Activated CD4-positive, alpha-beta memory T cell treated with anti-CD3 and anti-CD28 coated beads, Interleukin-2, amount 10 ng/mL, durations not matched to agents 7 days and 5 days (primary cell): ENCODE measurements at places on chromosomes 2 and 18. TPM values are rescaled to one million over a fixed set of nuclear protein-coding genes. Genes with fewer than 3 reads are reported as not detected.

Gene C2orf80
- not detected for total RNA-seq

Gene ABCG8
- total RNA-seq: not detected

Gene CCL20
- total RNA-seq: 3.6 TPM

Gene SLC23A3
- total RNA-seq: 2.3 TPM

Gene UGT1A8
- total RNA-seq: not detected

Gene CFAP65
- total RNA-seq: not detected

Gene IDH1
- total RNA-seq: 41.3 TPM

GRCh38 chr18:37653618-37654017, 88.0 kb upstream of the CELF4 start:
- DNase-seq: no peak
- no peak overlapping the region for H3K4me3 ChIP-seq
- H3K4me1 ChIP-seq: no peaks in the 10 kb centered on the region
- no peaks in the 10 kb centered on the region for H3K27me3 ChIP-seq
- no peak overlapping the region for H3K27ac ChIP-seq

DNA sequence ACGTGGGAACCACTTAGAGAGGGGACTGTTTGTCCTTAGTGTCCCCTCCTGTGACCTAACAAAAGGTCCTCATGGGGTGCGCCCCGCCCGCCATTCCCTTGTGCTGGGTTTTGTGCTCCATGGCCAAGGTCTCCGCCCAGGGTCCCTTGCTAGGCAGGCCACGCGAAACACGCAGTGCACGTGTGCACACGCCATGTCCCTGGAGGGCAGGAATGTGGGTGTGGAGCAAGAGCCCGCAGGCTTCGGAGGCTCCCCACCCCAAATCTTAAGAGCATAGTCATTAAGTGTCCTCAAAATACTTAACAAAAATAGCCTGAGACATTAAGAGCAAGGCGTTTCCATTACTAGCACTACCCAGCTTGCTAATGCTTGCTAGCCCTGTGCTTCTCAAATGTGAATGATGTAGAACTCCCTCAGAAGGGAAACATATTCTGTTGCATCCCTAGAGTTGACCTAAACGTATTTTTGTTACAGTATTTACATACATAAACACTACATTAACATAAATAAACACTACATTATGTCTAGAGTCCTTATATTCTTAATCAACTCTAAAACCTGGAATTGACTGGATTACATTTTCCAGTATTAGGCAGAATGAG, 117.6 kb upstream of the APCDD1 start:
- H3K4me1 ChIP-seq: no peaks in the 10 kb centered on the region
- H3K27ac ChIP-seq: no peak overlapping the region
- no peak for DNase-seq
- no peaks in the 10 kb centered on the region for H3K27me3 ChIP-seq

- H3K4me1 ChIP-seq: no peaks in the 10 kb centered on the region
- H3K27me3 ChIP-seq: peaks cover 1% of the 10 kb centered on the region
- H3K4me3 ChIP-seq: no peak overlapping the region
- no peak for DNase-seq
Measured at GRCh38 chr18:2212598-2213205, 358.6 kb downstream of the METTL4 start.

- peak; percentile 68 for DNase-seq
- H3K36me3 ChIP-seq: peaks cover 32% of the 10 kb centered on the region
- H3K4me1 ChIP-seq: peaks cover 58% of the 10 kb centered on the region
- peaks cover 8% of the 10 kb centered on the region for H3K27me3 ChIP-seq
Measured at GRCh38 chr2:236536727-236537398, 32.8 kb upstream of the ACKR3 start.

GRCh38 chr18:59143441-59143840, 3.8 kb downstream of the SEC11C start:
- no peaks in the 10 kb centered on the region for H3K27me3 ChIP-seq
- peaks cover 66% of the 10 kb centered on the region for H3K4me1 ChIP-seq
- H3K4me3 ChIP-seq: peak overlapping the region; percentile 73
- peaks cover 15% of the 10 kb centered on the region for H3K36me3 ChIP-seq

DNA sequence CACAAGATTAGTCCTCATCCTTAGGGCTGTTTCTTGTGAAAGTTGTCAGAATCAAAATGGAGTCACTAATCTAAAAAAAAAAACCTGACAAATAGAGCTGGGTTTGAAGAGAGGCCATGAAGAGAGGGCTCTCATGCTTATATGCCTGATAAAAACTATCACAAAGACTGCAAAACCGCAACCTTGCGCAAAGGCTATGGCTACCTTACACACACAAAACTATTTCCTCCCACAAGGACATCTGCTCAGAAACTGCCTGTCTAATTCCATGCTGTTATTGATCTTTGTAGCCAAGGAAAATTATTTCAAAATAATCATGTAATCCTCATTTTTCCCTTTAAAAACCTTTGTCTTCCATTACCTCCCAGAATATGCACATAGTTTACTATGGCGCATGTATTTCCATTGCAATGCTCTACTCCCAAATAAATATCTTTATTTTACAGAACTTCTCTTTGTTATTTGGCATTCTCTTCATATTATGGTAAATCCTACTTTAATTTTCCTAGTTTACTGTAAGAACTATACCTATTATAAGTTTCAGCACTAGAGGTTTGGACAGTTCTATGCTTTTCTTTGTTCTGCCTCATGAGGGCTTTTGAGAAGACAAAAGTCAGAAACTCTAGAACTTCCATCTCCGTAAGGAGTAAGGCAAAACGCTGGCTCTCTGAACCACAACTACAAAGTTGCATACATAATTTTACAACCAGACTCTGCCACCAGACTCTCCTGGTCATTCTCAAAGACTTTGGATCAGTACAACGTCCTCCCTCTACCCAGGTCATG, 9.6 kb upstream of the DPYSL5 start:
- no peak overlapping the region for H3K4me3 ChIP-seq
- no peak for DNase-seq

- H3K36me3 ChIP-seq: peaks cover 33% of the 10 kb centered on the region
- no peak overlapping the region for H3K4me3 ChIP-seq
- peaks cover 30% of the 10 kb centered on the region for H3K4me1 ChIP-seq
- peaks cover 5% of the 10 kb centered on the region for H3K27me3 ChIP-seq
- no peak for DNase-seq
Measured at GRCh38 chr2:226776104-226776503, 23.5 kb downstream of the IRS1 start.

- peak overlapping the region; percentile 25 for H3K4me3 ChIP-seq
- H3K4me1 ChIP-seq: peaks cover 81% of the 10 kb centered on the region
- peaks cover 77% of the 10 kb centered on the region for H3K36me3 ChIP-seq
- peak overlapping the region; percentile 67 for H3K27ac ChIP-seq
Measured at GRCh38 chr2:6909431-6910385, 7.5 kb upstream of the RNF144A start.

- H3K4me1 ChIP-seq: no peaks in the 10 kb centered on the region
- no peaks in the 10 kb centered on the region for H3K36me3 ChIP-seq
- no peaks in the 10 kb centered on the region for H3K27me3 ChIP-seq
Measured at GRCh38 chr2:33391529-33392255, 84.8 kb upstream of the RASGRP3 start.

GRCh38 chr2:30139131-30139870, 7.5 kb upstream of the YPEL5 start:
- H3K27me3 ChIP-seq: peaks cover 6% of the 10 kb centered on the region
- no peak overlapping the region for H3K27ac ChIP-seq
- no peak overlapping the region for H3K4me3 ChIP-seq
- DNase-seq: no peak
- H3K36me3 ChIP-seq: no peaks in the 10 kb centered on the region
- H3K4me1 ChIP-seq: peaks cover 9% of the 10 kb centered on the region

GRCh38 chr2:237020090-237020489, 65.6 kb upstream of the COPS8 start:
- peaks cover 8% of the 10 kb centered on the region for H3K27me3 ChIP-seq
- H3K36me3 ChIP-seq: no peaks in the 10 kb centered on the region
- DNase-seq: no peak
- H3K27ac ChIP-seq: no peak overlapping the region
- no peaks in the 10 kb centered on the region for H3K4me1 ChIP-seq

DNA sequence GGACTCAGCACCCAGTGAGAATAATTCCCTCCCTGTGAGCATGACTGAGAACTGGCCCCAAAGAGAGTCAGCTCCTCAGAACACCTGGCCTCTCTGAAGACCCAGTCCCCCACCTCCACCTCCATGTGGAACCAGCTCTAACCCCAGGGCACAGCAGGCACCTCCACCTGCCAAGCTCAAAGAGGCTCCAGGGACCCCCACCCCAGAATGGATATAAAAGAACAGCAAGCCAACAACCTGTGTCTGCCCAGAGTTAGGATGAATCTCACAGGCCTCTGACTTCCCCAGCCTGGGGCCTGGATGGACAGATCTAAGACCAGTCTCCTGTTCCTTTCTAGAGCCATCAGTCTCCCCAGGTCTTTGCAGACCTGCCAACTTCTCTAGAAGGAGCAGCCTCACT, 498.5 kb downstream of the EIPR1 start:
- H3K36me3 ChIP-seq: no peaks in the 10 kb centered on the region
- no peak overlapping the region for H3K27ac ChIP-seq
- DNase-seq: no peak
- H3K4me1 ChIP-seq: no peaks in the 10 kb centered on the region
- no peak overlapping the region for H3K4me3 ChIP-seq

GRCh38 chr2:121362226-121362625, 77.2 kb upstream of the TFCP2L1 start:
- H3K4me1 ChIP-seq: no peaks in the 10 kb centered on the region
- H3K36me3 ChIP-seq: peaks cover 41% of the 10 kb centered on the region
- H3K4me3 ChIP-seq: no peak overlapping the region
- DNase-seq: no peak
- no peak overlapping the region for H3K27ac ChIP-seq

- no peak for DNase-seq
- no peak overlapping the region for H3K27ac ChIP-seq
- H3K4me1 ChIP-seq: peaks cover 28% of the 10 kb centered on the region
- no peak overlapping the region for H3K4me3 ChIP-seq
- no peaks in the 10 kb centered on the region for H3K36me3 ChIP-seq
Measured at GRCh38 chr2:162127422-162127821, 24.6 kb downstream of the GCG start.

GRCh38 chr2:26946841-26947784, 23.3 kb upstream of the MAPRE3 start:
- no peak overlapping the region for H3K27ac ChIP-seq
- no peaks in the 10 kb centered on the region for H3K36me3 ChIP-seq
- H3K27me3 ChIP-seq: peaks cover 22% of the 10 kb centered on the region

DNA sequence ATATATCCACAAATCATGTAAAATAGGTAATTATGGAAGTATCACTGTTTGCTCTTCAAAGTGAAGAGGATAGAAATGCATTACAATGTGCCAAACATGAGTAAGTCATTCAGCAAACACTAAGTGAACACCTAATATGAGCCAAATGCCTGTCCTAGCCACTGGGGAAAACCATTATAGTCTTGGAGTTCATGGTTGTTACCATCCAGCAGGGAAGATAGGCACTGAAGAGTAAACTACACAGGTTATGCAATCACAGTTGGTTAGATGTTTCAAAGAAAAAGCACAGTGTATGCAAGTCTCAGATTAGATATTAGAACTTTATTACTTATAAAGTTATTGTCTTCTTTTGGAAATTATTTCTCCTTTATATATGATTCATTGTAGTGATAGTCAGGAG, 3.9 kb upstream of the SERPINB2 start:
- H3K36me3 ChIP-seq: no peaks in the 10 kb centered on the region
- no peak for DNase-seq
- peaks cover 6% of the 10 kb centered on the region for H3K4me1 ChIP-seq
- H3K27me3 ChIP-seq: peaks cover 12% of the 10 kb centered on the region
- no peak overlapping the region for H3K27ac ChIP-seq

DNA sequence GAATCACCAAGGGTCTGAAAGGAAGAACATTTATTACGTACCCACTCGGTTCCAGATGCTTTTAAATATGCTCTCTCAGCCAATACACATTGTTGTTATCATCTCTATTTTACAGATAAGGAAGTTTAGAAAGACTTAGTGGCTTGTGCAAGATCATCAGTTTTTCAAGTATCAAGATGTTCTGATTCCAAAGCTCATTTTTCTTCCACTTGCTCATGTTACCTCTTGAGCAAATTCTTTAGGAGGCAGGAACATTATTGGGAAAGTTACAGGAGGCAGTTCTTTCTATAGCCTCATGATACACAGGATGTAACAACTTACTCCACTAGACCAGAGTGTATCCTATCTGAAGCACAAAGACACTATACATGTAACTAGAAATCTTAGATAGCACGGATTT, 65.0 kb upstream of the MMADHC start:
- no peaks in the 10 kb centered on the region for H3K27me3 ChIP-seq
- no peaks in the 10 kb centered on the region for H3K4me1 ChIP-seq
- no peak overlapping the region for H3K27ac ChIP-seq
- H3K4me3 ChIP-seq: no peak overlapping the region

- no peak overlapping the region for H3K4me3 ChIP-seq
- H3K36me3 ChIP-seq: peaks cover 13% of the 10 kb centered on the region
- peaks cover 2% of the 10 kb centered on the region for H3K4me1 ChIP-seq
- peak overlapping the region; percentile 9 for H3K27ac ChIP-seq
- H3K27me3 ChIP-seq: no peaks in the 10 kb centered on the region
Measured at GRCh38 chr18:79327199-79327721, 68.5 kb upstream of the NFATC1 start.

- no peak overlapping the region for H3K4me3 ChIP-seq
- no peaks in the 10 kb centered on the region for H3K27me3 ChIP-seq
- peaks cover 32% of the 10 kb centered on the region for H3K36me3 ChIP-seq
- H3K27ac ChIP-seq: no peak overlapping the region
- peaks cover 28% of the 10 kb centered on the region for H3K4me1 ChIP-seq
Measured at GRCh38 chr2:29035016-29035745, 39.1 kb downstream of the PCARE start.
